ENCODE measurements at places on chromosomes 16 and 17. TPM values are rescaled to one million over a fixed set of nuclear protein-coding genes. Genes with fewer than 3 reads are reported as not detected.

DNA sequence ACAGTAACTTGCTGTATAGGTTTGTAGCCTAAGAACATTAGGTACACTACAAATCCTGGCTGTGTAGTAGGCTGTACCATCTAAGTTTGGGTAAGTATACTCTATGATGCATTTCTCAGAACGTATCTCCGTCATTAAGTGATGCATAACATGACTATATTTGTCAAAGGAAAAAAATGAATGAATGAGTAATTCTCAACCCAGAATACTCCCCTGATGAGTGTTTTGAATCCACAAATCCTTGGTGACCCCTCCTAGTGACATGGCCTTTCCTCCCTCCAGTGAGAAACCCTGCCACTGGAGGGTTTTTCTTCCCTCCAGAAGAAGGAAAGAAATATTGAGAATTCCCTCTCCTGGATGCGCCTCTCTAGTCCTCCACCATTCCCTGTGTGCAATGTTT lies 24.0 kb upstream of the SALL1 start:
- no peak overlapping the region for H3K4me3 ChIP-seq
- no peak for DNase-seq
- no peaks in the 10 kb centered on the region for H3K36me3 ChIP-seq
- no peaks in the 10 kb centered on the region for H3K27me3 ChIP-seq

- no peaks in the 10 kb centered on the region for H3K27me3 ChIP-seq
- no peaks in the 10 kb centered on the region for H3K4me1 ChIP-seq
- no peaks in the 10 kb centered on the region for H3K36me3 ChIP-seq
Observed at GRCh38 chr16:18983565-18984434, at the start of gene TMC7. Gene TMC7, plus strand, starts transcription at chr16:18983934. Its CDS starts 130 bp downstream, at chr16:18984064.

GRCh38 chr16:29808219-29808900 lies 2.0 kb downstream of the MAZ start:
- no peak overlapping the region for H3K27ac ChIP-seq
- DNase-seq, result no peak
- peaks cover 33% of the 10 kb centered on the region for H3K4me1 ChIP-seq
- no peaks in the 10 kb centered on the region for H3K27me3 ChIP-seq
- H3K36me3 ChIP-seq, result peaks cover 9% of the 10 kb centered on the region

GRCh38 chr16:10136916-10137315 lies 45.3 kb downstream of the GRIN2A start:
- H3K4me1 ChIP-seq, result no peaks in the 10 kb centered on the region
- peak; percentile 53 for DNase-seq
- no peaks in the 10 kb centered on the region for H3K36me3 ChIP-seq
- no peak overlapping the region for H3K27ac ChIP-seq
- no peak overlapping the region for H3K4me3 ChIP-seq

PPP1R27 gene
- not detected for total RNA-seq

VAT1L gene
- total RNA-seq, result 49.6 TPM

Data from H1 (cell line).